ENCODE measurements at places on chromosomes 3 and 15. TPM values are rescaled to one million over a fixed set of nuclear protein-coding genes. Genes with fewer than 3 reads are reported as not detected.

Gene HAPLN3
- total RNA-seq, result 14.7 TPM

Gene CCR9
- not detected for total RNA-seq

Gene C3orf85
- not detected for total RNA-seq

DNA sequence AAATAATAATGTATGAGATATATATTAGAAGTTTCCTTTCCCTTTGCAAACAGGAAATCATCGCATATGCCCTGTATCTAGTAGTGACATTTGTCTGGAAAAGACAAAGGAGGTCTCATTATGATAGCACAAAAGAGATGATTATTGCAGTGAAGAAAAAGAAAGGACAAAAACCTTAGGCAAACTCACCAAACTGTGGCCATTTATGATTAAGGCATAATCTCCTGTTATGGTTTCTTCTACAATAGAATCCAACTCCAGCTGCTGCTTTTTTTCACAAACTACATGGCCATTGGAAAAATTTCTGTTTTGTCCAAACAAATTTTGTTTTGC lies 218.2 kb downstream of the ATP8B4 start:
- DNase-seq, result no peak

Gene ANKUB1
- not detected for total RNA-seq

Gene LRTM1
- not detected for total RNA-seq

Gene CCDC39
- not detected for total RNA-seq

- no peak for DNase-seq
Observed at GRCh38 chr15:71937650-71938311, 127.4 kb downstream of the NR2E3 start.

- no peak for DNase-seq
Observed at GRCh38 chr3:188185717-188186251, 31.8 kb downstream of the LPP start.

DNA sequence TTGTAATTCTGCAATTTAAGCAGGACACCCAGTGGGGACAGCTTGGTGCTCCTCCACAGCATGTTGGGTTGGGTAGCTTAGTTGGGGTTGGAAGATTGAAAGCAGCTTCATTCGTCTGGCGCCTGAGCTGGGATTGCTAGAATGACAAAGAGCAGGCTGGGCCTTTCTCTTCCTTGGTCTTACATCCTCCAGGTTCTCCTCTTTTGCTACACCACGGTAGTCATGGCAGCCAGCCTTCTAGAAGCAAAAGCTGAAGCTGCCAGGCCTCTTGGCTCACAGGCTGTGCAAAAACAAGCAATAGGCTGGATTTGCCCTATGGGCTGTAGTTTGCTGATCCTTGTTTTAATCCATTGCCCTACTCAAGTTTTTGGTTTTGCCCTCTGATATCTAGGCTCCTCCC lies 3.2 kb upstream of the ANXA2 start:
- DNase-seq, result peak; percentile 1

Gene NAALADL2
- total RNA-seq, result 23.5 TPM

GRCh38 chr15:75597667-75598341 lies 18.7 kb upstream of the PTPN9 start:
- DNase-seq, result no peak

- peak; percentile 77 for DNase-seq
Observed at GRCh38 chr3:52570076-52570475, 33.7 kb downstream of the UQCC5 start.

Gene TLR9
- not detected for total RNA-seq

DNA sequence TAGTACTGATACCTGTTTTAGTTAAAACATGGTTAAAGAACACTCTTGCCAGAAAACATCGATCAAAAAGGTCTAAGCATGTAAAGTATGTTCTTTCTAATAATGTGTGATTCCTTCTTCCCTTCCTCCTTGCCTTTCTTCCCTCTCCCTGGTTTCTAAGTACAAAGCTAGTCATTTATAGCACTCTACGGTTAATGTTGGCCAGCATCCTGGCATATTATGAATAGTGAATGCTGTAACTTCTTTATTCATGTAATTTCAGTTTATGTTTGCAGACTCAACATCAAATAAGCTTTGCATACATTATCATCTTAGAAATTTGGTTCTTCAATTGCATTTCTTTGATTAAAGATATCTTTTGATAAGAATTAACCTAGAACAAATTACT lies 27.1 kb downstream of the P2RY12 start:
- no peak for DNase-seq

All from osteoblast (primary cell).